ENCODE measurements at places on chromosomes 5 and 9. TPM values are rescaled to one million over a fixed set of nuclear protein-coding genes. Genes with fewer than 3 reads are reported as not detected.
A peak's percentile ranks its signal among the peaks of the same experiment; 100 is the strongest.

- H3K4me3 ChIP-seq, result no peak overlapping the region
- H3K36me3 ChIP-seq, result no peaks in the 10 kb centered on the region
- no peak for DNase-seq
Observed at GRCh38 chr9:16417161-16417560, 453.3 kb downstream of the BNC2 start.

GRCh38 chr5:42020788-42021530, 95.9 kb downstream of the FBXO4 start:
- H3K27ac ChIP-seq, result no peak overlapping the region
- no peak for DNase-seq
- no peaks in the 10 kb centered on the region for H3K27me3 ChIP-seq
- H3K36me3 ChIP-seq, result no peaks in the 10 kb centered on the region
- no peaks in the 10 kb centered on the region for H3K4me1 ChIP-seq

DNA sequence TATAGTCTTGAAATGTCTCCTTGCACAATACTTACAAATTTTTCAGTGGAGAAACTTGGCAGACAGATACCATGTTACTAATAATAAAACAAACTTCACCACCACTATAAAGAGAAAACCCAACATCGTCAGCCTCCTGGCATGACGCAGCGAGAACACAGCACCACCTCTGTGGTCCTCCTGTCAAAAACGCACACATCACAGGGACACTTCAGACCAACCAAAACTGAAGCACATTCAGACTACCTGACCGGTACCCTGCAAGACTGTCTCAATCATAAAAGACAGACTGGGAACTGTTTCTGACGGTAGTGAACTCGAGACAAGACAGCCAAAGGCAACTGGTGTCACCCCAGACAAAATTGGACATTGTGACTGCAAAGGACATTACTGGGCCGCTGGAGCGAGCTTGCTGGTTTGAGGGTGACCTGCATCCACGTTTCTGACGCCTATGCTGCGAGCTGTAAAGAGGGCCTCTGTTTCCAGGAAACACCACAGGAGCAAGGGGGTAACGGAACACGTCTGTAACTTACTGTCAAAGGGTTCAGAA, 34.4 kb downstream of the NSUN2 start:
- H3K27ac ChIP-seq, result no peak overlapping the region
- H3K27me3 ChIP-seq, result no peaks in the 10 kb centered on the region
- peaks cover 8% of the 10 kb centered on the region for H3K36me3 ChIP-seq
- no peak for DNase-seq

- H3K4me1 ChIP-seq, result peaks cover 39% of the 10 kb centered on the region
- H3K27me3 ChIP-seq, result no peaks in the 10 kb centered on the region
- peak overlapping the region; percentile 24 for H3K4me3 ChIP-seq
- DNase-seq, result no peak
- H3K27ac ChIP-seq, result peak overlapping the region; percentile 88
- H3K36me3 ChIP-seq, result peaks cover 3% of the 10 kb centered on the region
Observed at GRCh38 chr9:127853312-127854183, 910 bp downstream of the ENG start.

- H3K4me3 ChIP-seq, result no peak overlapping the region
- H3K36me3 ChIP-seq, result no peaks in the 10 kb centered on the region
- no peaks in the 10 kb centered on the region for H3K27me3 ChIP-seq
- H3K4me1 ChIP-seq, result peaks cover 29% of the 10 kb centered on the region
Observed at GRCh38 chr9:137457406-137458193, 1.5 kb downstream of the NSMF start.

GRCh38 chr5:141958546-141959172, 657 bp upstream of the PCDH12 start:
- no peaks in the 10 kb centered on the region for H3K27me3 ChIP-seq
- no peaks in the 10 kb centered on the region for H3K36me3 ChIP-seq
- no peak for DNase-seq
- no peak overlapping the region for H3K4me3 ChIP-seq
- peaks cover 33% of the 10 kb centered on the region for H3K4me1 ChIP-seq

GRCh38 chr5:170757182-170757601, 26.3 kb upstream of the GABRP start:
- no peaks in the 10 kb centered on the region for H3K36me3 ChIP-seq
- H3K27me3 ChIP-seq, result no peaks in the 10 kb centered on the region
- peaks cover 19% of the 10 kb centered on the region for H3K4me1 ChIP-seq
- DNase-seq, result no peak

- H3K27ac ChIP-seq, result no peak overlapping the region
- H3K4me1 ChIP-seq, result no peaks in the 10 kb centered on the region
- no peaks in the 10 kb centered on the region for H3K27me3 ChIP-seq
- no peaks in the 10 kb centered on the region for H3K36me3 ChIP-seq
- H3K4me3 ChIP-seq, result no peak overlapping the region
- no peak for DNase-seq
Observed at GRCh38 chr9:90296539-90296938, 346.1 kb downstream of the DIRAS2 start.

DNA sequence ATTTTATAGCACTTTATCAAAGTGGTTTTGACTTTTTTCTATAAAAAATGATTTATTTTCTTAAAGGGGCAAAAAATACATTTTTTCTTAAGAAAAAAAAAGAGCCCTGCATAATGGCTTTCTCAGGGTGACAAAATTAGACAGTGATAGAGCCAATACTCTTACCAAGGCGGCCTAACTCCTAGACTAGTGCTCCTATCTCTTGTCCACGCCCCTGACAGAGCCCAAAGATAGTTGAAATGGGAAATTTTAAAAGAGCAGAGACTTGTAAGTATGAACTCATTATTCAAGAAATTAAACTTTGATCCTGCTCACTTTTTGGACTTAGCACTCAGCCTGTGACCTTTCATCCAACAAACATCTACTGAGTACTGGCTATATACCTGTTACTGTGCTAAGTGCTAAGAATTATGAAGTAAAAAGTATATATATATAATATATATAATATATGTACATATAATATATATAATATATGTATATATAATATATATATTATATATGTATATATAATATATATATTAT, 1.2 kb downstream of the INVS start:
- H3K4me1 ChIP-seq, result peaks cover 28% of the 10 kb centered on the region
- H3K27ac ChIP-seq, result peak overlapping the region; percentile 95
- no peaks in the 10 kb centered on the region for H3K27me3 ChIP-seq
- peak overlapping the region; percentile 90 for H3K4me3 ChIP-seq
- no peak for DNase-seq

DNA sequence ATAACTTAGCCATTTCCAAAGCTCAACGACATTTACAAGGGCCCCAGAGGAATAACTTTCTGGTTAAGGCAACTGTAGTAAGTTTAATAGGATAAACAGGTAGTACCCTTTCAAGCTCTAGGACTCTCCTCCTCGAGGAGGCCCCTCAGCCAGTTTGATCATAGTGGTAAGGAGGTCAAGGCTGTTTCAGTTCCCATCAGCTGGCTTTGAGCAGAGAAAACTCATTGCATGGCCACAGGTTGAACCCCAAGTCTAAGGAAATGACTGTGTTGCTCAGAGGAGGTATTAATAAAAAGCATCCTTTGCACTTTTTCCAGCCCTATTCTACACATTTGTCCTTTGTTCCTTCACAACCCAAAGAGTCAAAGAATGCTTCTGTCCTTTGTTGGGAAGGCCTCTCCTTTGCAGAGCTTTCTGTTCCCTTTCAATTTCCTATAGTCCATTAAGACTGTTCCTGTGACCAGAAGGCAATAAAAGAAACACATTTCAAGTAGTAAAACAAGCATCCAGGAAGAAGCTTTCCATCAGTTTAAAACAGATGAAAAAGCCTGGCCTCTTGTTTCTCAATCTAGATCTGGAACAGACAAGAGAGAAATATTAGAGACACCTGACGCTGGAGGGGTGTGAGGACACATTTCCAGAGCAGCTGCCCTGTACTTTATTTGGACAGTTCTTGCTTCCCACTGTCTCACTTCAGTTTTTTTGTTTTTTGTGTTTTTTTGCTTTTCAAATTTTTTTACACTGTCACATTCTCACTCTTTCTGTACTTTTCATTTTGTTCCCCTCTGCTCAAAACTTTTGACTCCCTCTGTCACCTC, 54.1 kb downstream of the PRRC1 start:
- no peak for DNase-seq
- no peak overlapping the region for H3K4me3 ChIP-seq
- H3K27ac ChIP-seq, result no peak overlapping the region
- no peaks in the 10 kb centered on the region for H3K27me3 ChIP-seq
- no peaks in the 10 kb centered on the region for H3K36me3 ChIP-seq

- no peaks in the 10 kb centered on the region for H3K4me1 ChIP-seq
- no peak overlapping the region for H3K4me3 ChIP-seq
- no peaks in the 10 kb centered on the region for H3K27me3 ChIP-seq
- DNase-seq, result no peak
Observed at GRCh38 chr5:162474239-162474638, 406.7 kb downstream of the GABRG2 start.

GRCh38 chr9:20569525-20569924, 52.8 kb downstream of the MLLT3 start:
- no peak overlapping the region for H3K4me3 ChIP-seq
- no peaks in the 10 kb centered on the region for H3K27me3 ChIP-seq
- DNase-seq, result no peak
- H3K36me3 ChIP-seq, result no peaks in the 10 kb centered on the region

- no peak for DNase-seq
- no peaks in the 10 kb centered on the region for H3K4me1 ChIP-seq
- no peak overlapping the region for H3K4me3 ChIP-seq
- H3K27ac ChIP-seq, result no peak overlapping the region
Observed at GRCh38 chr5:59759600-59760351, 133.8 kb downstream of the PDE4D start.

- H3K27ac ChIP-seq, result peak overlapping the region; percentile 72
- DNase-seq, result no peak
- no peaks in the 10 kb centered on the region for H3K4me1 ChIP-seq
- H3K27me3 ChIP-seq, result no peaks in the 10 kb centered on the region
Observed at GRCh38 chr5:68172314-68172713, 43.2 kb upstream of the PIK3R1 start.

DNA sequence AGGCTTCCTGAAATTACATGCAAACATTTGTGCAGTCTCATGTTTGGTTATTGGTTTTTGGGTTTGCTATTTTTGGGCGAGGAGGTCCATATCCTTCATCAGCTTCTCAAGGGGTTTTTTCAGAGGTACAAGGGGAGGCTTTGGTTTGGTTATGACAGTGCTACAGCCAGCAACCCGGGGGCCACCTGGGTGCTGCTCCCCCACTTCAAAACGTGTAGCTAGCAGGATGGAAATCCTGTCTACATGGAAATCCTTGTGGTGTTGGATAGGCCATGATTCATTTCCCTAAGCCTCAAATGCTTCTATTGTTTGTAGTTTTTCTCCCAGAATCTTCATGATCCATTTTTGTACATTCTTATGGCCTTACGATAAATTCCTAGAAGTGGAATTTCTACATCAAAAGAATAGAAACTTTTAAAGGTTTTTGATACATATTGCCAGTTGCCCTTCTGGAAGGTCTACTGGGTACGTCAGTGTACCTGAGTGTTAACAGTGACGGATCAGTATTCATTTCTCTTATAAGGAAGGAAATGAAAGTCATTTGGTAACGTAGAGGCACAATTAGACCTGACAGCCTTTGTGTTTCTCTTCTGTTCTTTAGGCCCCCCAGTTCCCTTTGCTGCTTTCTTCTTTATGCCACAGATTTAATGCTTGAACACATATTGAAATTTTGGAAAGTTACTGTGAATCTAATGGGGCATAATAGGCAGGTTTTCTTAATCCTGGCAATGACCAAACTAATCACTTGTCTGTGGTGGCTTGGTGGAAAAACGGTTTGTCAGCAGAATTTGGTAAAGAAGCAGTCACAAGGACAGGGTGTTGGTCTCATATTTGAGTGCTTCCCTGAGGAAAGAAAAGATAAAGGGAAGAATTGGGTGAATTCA, 69.7 kb upstream of the ABL1 start:
- DNase-seq, result no peak
- H3K36me3 ChIP-seq, result no peaks in the 10 kb centered on the region
- no peak overlapping the region for H3K4me3 ChIP-seq
- H3K27me3 ChIP-seq, result no peaks in the 10 kb centered on the region
- H3K4me1 ChIP-seq, result peaks cover 33% of the 10 kb centered on the region

DNA sequence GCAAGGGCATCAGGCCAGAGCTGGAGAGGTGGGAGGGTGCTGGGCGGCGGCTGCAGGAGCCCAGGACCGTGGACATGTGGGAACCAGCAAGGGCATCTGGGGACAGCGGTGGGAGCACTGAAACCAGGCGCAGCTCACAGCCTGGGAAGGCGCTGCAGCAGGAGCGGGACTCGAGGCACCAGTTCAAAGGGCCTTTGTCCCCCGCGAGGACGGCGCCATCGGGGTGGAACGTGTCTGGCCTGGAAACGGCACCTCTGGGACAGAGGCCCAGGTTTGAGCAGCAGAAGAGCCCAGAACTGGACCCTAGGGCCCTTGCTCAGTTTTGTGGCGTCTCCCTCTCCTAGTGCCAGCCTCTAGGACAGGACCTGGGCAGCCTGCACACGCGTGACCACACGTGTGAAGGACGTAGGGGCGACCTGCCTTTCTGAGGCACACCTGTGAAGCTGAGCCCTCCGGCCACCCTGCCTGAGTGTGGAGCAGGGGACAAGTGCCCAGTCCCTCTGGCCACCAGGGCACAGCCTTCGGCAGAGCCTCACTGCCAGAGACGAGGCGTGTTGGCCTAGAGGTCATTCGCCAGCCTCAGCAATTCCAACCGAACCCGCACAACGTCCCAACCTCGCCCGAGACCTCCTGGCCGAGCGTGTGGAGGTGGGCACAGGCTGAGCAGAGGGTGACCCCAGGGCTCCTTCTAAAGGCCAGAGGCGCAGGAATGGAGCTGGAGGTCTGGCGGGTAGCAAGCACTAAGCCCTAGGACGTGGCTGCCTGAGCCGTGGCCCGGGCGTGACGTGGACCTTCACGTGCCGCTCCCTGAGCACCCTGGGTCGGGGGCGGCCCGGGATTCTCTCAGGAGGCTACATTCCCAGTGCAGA, 2.2 kb upstream of the TMEM210 start:
- H3K27me3 ChIP-seq, result peaks cover 20% of the 10 kb centered on the region
- H3K4me1 ChIP-seq, result peaks cover 21% of the 10 kb centered on the region
- H3K4me3 ChIP-seq, result no peak overlapping the region
- H3K36me3 ChIP-seq, result peaks cover 14% of the 10 kb centered on the region

- no peak overlapping the region for H3K27ac ChIP-seq
- H3K27me3 ChIP-seq, result no peaks in the 10 kb centered on the region
- H3K36me3 ChIP-seq, result no peaks in the 10 kb centered on the region
- no peaks in the 10 kb centered on the region for H3K4me1 ChIP-seq
Observed at GRCh38 chr5:149646564-149646963, 65.3 kb downstream of the ARHGEF37 start.

GRCh38 chr9:14311171-14311949, 2.6 kb downstream of the NFIB start:
- peak overlapping the region; percentile 94 for H3K27ac ChIP-seq
- H3K4me1 ChIP-seq, result peaks cover 2% of the 10 kb centered on the region
- H3K4me3 ChIP-seq, result peak overlapping the region; percentile 83
- H3K27me3 ChIP-seq, result no peaks in the 10 kb centered on the region
- no peaks in the 10 kb centered on the region for H3K36me3 ChIP-seq

CCDC107 gene
- 31.1 TPM for total RNA-seq

FOXD4 gene
- 2.6 TPM for total RNA-seq

COL27A1 gene
- 4.0 TPM for total RNA-seq

ZNF608 gene
- 21.8 TPM for total RNA-seq

PCDHB12 gene
- total RNA-seq, result 1.8 TPM

RASGEF1C gene
- not detected for total RNA-seq

KIF12 gene
- total RNA-seq, result 3.9 TPM

PNPLA7 gene
- 6.0 TPM for total RNA-seq

HTR4 gene
- total RNA-seq, result not detected

AJM1 gene
- 2.1 TPM for total RNA-seq

LEAP2 gene
- 0.74 TPM for total RNA-seq

IL13 gene
- total RNA-seq, result not detected

CAVIN4 gene
- total RNA-seq, result 2.1 TPM

MCTP1 gene
- 40.0 TPM for total RNA-seq
